Keratinocyte (primary cell): ENCODE measurements at places on chromosomes 5 and 9.

- no peak for DNase-seq
These were observed 92.7 kb downstream of the FBXL7 start for GRCh38 chr5:15592728-15593127.

DNA sequence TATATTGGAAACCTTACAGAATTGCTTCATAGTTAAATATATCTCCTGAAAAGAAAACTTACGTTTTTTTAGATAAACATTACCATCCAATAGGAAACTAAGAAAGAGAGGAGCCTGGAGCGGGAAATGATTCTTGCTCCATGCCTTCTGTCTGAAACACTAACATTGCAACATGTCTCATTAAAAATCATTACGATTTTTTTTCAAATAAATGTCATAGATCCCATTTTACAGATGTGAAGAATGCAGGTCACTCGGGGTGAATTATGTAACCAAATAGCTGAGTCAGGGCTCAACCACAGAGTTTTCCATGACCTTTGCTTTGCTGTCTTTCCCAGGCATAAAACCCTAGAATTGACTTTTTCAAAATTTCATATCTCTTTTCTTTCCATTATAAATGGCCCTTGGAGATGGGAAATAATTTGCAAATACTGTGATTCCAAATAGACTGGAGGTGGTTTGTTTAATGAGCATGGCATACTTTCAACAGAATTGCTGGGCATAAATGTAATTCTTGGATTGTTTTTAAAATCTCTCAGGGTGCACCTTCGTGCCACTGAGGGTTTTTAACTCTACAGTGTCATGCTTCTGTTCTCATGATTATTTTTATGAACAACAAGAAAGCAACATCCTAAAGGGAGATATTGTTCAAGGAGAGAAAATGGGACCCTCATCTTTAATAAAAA is 302.8 kb downstream of the EBF1 start:
- DNase-seq = no peak

GRCh38 chr9:134551644-134552348 is 89.8 kb upstream of the COL5A1 start:
- peak; percentile 21 for DNase-seq

- DNase-seq = no peak
These were observed 1.4 kb downstream of the TMEFF1 start for GRCh38 chr9:100474082-100474923.

DNA sequence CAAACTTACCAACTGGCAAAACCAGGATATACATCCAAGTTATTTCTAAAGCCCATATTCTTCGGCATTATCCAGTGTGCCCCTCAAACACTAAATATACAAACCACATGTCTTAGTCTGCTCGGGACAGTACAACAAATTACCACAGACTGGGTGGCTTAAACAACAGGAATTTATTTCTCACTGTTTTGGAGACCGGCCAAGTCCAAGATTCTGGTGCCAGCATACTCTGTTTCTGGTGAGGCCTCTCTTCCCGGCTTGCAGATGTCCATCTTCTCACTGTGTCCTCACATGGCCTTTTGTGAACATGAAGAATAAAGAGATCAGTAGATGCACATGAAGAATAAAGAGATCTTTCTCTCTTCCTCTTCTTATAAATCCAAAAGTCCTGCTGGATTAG is 12.9 kb upstream of the SLCO6A1 start:
- DNase-seq = no peak

GRCh38 chr9:22829236-22829635 is 382.6 kb downstream of the DMRTA1 start:
- no peak for DNase-seq

- DNase-seq = no peak
These were observed at the start of gene REEP2 for GRCh38 chr5:138438724-138439476. TSS of gene REEP2 (plus strand) at chr5:138439057. CDS start at chr5:138439209, 152 bp downstream.
